H54 (cell line): ENCODE measurements at places on chromosomes 12 and 14.

DNA sequence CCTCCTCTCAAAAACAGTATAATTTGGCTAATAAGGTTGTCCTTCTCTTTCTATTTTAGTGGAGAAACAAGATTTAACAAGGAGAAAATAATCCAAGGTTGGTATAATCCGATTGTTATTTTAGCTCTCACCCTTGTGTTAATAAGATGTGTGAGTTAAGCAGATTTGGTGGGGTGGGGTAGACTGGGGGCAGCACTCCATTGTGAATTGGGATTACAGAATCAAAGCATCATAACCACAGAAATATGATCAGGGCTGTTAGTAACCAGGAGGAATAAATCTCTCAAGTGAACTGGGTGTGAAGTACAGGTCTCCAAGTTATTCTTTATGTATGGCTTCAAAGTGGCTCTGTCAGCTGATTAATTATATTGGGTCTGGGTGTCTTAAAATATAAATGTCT is 10.2 kb downstream of the TIGAR start:
- no peak for DNase-seq

GRCh38 chr12:75389706-75390105 is 1.2 kb upstream of the GLIPR1L2 start:
- DNase-seq: no peak

GRCh38 chr12:65510584-65511050 is 232.1 kb downstream of the MSRB3 start:
- DNase-seq: no peak

DNA sequence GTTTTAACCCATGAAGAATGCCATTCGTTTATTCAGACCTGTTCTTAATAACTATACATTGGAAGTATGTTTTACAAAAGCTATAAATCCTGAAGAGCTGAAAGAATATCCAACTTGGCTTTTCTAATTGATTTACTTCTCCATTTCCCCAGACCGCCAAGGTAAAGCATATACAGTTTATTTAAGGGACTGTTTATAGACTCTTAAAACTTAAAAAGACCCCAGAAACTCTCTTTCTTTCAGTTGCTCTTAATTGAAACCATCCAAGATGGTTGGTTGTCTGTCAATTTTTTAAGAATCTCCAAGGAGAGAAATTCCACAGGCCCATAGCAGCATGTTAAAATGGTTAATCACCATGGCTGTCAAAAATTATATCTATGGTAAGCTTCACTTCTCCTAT is 8.8 kb downstream of the IGF1 start:
- DNase-seq: no peak

DNA sequence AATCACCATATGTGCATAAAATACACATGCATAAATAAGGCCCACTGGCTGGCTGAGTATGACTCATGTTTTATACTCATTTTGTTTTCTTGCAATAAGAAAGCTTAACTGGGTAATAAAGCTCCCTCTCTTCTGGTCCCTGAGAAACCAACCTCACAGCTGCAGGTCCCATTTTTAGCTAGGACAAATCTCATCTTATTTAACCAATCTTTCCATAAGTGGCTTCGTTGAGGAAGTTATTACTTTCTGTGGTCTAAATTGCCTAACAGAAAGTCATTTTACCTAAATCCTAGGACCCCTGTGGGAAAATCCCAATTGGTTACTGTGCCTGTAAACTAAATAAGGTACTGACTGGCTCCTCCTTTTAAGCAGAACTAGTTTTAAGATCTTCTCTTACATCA is 232.8 kb upstream of the FBXO33 start:
- no peak for DNase-seq

GRCh38 chr14:94481468-94482131 is 5.6 kb upstream of the SERPINA9 start:
- DNase-seq: peak; percentile 38

DNA sequence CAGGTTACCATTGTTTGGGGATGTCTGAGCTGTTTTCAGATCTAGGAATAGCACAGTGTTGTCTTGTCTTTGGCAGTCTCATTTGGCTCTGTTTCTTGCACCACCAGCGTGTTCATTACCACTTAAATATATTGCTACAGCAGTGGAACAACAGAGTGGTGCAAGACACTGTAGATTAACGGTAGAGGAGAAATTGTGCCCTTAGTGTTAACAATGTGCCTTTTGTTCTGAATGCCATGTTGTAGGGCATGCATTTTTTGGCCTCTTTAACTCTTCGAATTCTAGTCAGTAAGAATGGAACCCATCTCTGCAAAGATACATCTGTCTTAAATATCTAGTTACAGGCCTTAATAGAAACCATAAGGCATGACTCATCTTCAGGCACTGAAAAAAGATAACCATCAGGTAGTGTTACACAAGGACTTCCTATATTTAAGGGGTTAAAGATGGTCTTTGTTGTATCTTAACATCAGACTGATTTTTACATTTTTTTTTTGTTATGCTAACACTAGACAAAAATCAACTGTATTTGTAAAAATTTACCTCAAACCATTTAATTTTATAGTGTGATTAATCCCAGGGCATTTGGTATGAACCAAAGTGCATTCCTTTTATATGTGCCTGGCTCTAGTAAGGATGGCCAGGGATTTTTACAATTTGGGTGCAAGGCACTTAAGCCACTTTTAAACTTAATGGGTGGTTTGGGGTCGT is 12.9 kb downstream of the DYRK2 start:
- DNase-seq: no peak

- DNase-seq: no peak
Measured at GRCh38 chr12:89936631-89937030, 228.0 kb upstream of the ATP2B1 start.

- DNase-seq: no peak
Measured at GRCh38 chr14:99249389-99249788, 22.6 kb downstream of the BCL11B start.

DNA sequence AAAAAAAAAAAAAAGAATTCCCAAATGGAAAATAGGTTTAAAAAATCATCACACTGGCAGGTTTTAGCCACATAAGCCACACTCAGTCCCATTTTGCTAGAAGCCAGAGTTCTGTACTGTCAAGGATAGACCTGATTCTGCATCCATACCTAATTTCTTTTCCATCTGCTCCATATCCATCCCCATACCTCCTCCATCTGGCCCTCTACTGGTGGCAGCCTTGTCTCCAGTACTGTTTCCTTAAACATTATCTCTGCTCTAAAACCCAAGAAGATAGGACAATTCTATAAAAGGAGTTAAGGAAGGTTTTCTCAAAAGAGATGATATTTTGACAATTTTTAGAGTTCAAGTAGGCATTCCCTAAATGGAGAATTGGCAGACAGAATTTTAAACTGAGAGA is 26.0 kb upstream of the RXYLT1 start:
- no peak for DNase-seq

GRCh38 chr14:86712176-86712575 is 1182.2 kb downstream of the FLRT2 start:
- DNase-seq: no peak
